ENCODE measurements at places on chromosomes 1 and 21.

- no peak for DNase-seq
Observed at GRCh38 chr21:42223826-42224575, 5.1 kb downstream of the ABCG1 start.

DNA sequence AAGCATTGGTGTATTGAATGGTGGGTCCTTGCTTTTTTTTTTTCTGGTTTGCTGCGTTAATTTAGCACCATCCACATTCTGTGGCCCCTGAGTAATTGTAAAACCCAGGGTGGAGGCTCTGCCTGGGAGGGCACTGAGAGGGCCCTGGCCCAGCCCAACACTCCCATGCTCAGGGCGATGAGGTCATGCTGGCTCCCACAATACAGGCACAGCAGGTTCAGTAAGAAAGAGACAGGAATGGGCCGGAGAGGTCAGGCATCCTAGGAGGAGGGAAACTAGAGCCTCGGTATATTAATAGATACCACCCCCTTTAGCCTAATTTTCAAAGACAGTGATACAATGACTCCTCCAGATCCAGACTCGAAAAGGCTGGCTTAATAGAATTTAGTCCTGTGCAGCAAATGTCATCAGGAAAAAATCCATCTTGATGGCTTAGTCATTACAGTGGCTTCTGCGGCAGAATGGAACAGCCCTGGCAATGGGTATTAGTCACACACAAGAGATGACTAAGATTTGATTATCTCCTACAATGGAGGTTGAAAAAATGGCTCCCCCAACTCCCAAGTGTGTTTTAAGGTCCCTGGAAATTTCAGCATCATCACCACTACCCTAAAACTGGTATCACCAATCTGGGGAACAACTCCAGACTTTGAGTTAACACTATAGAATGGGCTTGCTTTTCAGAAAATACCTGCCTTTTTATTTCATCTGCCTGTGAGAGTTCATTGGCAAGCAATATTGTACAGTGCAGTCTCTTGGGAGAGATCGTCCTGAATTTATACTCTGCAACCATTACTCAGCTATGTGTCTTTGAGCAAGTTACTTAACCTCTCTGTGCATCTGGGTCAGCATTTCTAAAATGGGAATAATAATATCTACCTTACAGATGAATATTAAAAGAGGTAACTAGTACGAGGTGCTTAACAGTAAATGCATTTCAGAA, 43.9 kb upstream of the LYST start:
- DNase-seq = no peak

DNA sequence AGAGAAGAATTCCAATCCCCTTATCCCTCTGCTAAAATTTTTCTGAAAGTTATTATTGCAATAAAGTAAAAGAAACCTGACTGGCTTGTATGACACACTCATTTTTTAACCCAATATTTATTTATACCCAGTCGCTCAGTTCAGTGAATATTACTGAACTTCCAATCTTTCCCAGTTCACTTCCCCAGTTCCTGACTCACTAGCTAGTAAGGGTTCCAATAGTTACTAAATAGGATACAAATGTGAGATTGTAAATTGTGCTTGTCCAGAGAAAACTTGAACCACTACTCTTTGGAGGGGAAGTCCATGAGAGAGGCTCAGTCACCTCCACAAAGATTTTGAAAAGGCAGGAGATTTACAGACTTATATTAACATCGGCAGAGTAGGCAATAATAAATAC, 31.4 kb downstream of the PRDX6 start:
- no peak for DNase-seq

DNA sequence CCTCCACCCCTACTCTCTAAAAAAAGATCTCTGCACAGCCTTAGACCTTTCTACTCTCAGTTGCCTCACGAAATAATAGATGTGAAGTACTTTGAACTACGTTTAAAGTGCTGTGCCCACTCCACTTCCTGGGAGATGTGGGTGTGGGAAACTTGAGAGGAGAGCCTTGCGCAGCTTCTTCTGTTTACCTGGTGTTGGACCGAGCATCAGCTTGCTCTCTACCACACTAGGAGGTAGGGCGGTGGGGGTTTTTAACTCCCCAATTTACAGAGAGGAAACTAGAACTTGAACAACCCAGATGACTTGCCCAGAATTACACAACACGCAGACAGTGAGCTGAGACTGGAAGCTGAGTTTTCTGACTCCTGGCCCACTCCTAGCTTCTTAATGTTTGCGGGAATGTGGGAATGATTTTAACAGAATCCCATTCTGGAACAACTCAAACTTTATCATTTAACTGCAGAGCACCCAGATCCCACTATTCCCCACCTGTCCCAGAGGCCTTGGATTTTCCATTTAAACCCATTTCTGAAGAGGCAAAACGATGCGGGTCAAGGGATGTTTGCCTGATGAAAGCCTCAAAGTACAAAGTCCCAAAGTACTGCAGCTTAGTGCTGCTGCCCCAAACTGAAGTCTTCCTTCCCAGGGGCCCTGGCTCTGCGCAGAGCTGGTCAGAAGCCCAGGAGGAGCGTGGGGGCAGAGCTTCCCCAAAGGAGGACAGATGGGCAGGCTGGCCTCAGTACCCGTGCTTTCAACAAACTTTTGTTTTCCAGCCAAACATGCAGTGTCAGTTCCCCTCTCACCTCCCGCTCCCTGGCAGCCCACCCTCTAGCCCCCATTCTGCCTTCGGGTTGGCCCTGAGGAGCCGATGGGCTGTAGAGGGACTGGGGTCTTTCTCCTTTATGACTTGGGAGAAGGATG, 19.0 kb downstream of the BTG2 start:
- no peak for DNase-seq

DNA sequence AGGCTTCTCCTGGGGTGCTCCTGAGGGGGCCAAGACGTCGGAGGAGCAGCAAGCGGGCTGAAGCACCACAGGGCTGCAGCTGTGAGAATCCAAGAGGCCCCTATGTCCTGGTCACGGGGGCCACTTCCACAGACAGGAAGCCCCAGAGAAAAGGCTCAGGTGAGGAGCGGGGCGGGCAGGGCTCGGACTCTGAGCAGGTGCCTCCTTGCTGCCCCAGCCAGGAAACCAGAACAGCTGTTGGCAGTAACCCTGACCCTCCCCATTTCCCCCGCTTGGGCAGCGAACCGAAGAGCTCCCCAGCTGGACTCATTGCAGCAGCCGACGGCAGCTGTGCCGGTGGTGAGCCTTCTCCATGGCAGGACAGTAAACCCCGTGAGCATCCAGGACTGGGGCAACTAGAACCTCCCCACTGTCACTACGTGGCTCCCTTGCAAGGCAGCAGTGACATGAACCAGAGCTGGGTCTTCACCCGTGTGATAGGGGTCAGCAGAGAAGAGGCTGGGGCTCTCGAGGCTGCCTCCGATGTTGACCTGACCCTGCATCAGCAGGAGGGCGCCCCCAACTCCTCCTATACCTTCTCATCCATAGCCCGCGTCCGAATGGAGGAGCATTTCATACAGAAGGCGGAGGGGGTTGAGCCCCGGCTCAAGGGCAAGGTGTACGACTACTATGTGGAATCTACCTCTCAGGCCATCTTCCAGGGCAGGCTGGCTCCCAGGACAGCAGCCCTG, 625 bp downstream of the KLHDC7A start:
- DNase-seq = no peak

GRCh38 chr1:83029916-83030315, 969.0 kb downstream of the TTLL7 start:
- DNase-seq = no peak

DNA sequence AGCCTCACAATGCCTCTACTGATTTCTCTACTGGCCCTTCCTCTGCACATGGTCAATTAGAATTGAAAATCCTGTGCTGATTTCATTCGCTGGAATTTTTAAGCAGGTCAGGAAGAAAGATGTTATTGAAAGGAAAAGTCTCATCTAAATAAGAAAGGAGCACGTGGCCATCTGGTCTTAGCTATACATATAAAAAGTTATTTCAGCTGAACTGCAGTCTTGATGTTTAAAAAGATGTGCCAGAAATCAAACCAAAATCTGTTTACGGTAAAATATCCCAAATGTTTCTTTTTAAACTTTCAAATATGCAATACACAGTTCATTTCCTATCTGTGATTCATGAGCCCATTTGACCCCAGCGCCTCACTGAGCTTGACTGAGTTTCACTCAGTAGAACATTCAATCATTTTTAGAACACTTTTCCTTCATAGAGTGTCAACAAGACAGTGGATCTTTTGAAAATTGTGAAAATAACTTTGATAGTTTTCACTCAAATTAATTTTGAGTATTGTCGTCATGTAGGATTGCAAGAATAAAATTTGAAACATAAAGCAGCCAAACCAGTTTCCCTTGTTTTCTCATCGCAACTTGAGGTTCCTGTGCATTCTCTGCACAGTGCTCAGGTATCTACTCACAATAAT, 293.6 kb downstream of the PTPRC start:
- DNase-seq = no peak

GRCh38 chr1:56710646-56711045, 65.5 kb downstream of the PRKAA2 start:
- no peak for DNase-seq

DNA sequence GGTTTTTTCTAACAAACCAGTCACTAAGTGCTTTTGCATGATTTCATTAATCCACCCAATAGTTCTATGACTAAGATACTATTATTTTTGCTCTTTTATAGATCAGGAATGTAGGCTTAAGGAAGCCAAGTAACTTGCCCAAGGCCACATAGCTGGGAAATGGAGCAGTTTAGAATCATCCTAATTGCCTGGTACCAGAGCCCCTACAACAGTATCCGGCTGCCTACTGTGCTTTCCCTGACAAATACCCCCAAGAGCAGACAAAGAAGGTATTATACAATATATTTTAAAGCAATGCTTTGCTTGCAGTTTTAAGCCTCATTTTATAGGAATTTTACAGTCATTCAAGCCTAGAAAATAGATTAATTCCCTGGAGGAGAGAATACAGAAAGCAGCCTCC, 45.5 kb upstream of the RASAL2 start:
- DNase-seq = no peak

DNA sequence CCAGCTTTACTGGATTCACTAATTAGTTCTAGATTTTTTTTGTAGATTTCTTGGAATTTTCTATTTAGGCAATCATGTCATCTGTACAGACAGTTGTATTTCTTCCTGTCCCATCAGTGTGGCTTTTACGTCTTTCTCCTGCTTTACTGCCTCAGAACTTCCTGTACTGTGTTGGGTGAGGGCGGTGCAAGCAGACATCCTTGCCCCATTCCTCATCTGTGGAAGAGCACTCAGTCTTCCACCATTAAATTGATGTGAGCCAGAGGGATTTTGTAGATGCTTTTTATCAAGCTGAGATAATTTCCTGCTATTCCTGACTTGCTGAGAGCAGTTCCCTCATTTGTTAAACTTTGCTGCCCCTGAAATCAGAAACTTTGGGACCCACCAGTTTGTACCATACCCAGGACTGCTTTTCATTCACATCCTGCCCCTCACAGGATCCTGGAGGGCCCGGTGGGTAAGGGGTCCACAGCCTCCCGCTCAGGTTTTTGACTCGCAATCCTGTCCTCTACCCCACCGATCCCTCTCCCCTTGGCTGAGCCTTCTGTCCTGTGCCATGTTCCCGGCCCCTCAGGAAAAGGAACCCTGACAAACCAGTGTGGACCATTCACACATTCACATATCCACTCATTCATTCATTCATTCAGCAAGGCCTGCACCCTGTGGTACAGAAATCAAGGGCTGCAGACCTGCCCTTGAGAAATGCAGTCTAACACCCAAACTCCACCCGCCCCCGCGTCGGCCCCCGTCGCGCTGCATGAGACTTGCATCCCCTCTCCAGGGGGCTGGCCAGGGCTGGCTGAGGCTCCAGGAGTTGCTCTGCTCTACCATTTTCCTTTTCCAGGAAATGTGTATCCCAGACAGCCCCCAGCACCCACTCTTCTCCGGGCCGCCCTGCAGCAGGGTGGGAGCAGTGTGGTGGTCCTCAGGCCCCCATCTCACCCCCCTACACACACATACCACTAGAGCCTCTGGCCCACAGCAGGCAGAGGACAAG, 246.5 kb upstream of the VAMP3 start:
- no peak for DNase-seq

DNA sequence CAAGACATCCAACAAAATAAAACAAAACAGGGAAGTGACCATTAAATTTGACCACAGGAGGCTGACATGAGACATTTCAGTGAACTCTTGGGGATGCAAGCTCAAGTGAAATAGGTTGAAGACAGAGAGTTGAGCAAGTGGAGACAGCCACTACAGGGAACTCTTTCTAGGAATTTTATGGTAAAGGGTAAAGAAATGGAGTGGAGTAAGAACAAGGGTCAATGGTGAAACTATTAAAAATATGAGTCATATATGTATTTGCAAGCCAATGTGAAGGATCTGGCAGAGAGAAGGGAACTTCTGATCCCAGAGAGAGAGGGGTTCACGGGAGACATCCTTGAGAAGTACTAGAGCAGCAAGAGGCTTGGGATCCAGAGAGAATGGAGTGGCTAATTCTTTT, 9.1 kb upstream of the TRABD2B start:
- no peak for DNase-seq

- no peak for DNase-seq
Observed at GRCh38 chr1:25971066-25971810, 26.6 kb downstream of the PAFAH2 start.

DNA sequence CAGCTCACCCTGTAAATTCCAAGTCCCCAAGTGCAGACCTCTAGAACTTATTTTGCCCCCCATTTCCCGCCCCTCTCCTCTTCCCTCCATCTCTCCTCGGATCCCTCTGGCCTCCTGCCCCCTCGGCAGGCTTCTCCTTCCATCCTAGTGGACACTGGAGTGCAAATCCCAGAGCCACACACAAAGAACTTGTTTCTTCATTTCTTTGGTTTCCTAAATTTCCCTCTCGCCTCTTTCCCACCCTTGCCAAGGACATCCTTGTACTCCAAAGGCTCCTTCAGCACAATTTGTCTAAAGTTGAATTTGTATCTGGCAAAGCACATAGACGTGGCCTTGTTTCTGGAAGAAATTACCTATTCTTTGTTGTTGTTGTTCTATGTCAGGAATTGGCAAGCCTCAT, 17.5 kb downstream of the UMODL1 start:
- no peak for DNase-seq

- no peak for DNase-seq
Observed at GRCh38 chr1:145994391-145995120, 1.8 kb downstream of the TXNIP start.

- no peak for DNase-seq
Observed at GRCh38 chr21:40567501-40567900, 279.5 kb downstream of the DSCAM start.

DNA sequence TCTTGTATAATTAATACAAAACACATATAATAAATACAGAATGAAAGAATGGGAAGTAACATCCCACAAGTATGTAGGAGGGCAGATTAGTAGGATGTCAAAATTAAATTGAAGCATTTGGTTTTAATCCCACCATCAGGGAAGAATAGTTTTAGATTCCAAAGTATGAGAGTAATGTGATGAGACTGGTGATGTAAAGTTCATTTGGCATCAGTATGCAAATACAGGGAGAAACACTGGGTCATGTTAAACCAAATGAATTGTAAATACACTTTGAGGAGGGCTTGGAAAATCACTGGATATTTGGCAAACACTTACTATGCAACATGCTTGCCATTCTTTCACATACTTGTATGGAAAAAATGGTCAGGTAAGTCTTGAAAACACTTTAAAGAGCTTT, 358.8 kb downstream of the DPYD start:
- no peak for DNase-seq

- DNase-seq = no peak
Observed at GRCh38 chr1:42504535-42505128, 41.5 kb downstream of the CCDC30 start.

GRCh38 chr1:243964915-243965314, 86.2 kb upstream of the ZBTB18 start:
- no peak for DNase-seq

Measured in GM06990 (cell line).